Stimulated activated CD4-positive, alpha-beta T cell treated with anti-CD3 and anti-CD28 coated beads, Interleukin-15, amount 100 ng/mL, for 1 hour (primary cell): ENCODE measurements at places on chromosomes 1 and 21.

DNA sequence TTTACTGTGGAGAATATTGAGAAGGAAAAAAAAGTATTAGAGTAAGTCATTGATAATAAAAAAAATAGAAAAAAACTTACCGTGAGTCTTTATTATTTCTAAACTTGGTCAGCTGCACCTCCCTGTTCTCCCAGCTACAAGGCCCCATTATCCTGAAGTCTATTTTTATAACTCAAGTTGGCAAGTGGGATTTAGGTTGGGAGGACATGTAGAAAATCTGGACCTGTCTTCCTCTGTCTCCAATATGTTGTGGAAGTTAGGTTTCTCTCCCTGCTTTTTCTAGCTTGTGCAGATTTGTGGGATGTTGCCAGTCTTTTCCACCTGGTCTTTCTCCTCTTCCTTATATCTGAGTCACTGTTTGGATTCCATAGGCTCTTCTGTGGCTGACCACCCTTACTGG, 361.4 kb downstream of the HLX start:
- no peak for DNase-seq

DNA sequence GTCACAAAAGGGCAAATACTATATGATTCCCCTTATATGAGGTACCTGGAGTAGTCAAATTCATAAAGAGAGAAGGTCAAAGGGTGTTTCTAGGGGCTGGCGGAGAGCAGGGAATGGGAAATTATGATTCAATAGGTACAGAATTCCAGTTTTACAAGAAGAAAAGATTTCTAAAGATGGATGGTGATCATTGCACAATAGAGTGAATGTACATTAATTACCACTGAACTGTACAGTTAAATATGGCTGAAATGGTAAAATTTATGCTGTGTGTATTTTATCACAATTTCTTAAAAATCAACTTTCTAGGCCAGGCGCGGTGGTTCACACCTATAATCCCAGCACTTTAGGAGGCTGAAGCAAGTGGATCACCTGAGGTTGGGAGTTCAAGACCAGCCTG, 18.1 kb upstream of the TMEM81 start:
- DNase-seq, result no peak

DNA sequence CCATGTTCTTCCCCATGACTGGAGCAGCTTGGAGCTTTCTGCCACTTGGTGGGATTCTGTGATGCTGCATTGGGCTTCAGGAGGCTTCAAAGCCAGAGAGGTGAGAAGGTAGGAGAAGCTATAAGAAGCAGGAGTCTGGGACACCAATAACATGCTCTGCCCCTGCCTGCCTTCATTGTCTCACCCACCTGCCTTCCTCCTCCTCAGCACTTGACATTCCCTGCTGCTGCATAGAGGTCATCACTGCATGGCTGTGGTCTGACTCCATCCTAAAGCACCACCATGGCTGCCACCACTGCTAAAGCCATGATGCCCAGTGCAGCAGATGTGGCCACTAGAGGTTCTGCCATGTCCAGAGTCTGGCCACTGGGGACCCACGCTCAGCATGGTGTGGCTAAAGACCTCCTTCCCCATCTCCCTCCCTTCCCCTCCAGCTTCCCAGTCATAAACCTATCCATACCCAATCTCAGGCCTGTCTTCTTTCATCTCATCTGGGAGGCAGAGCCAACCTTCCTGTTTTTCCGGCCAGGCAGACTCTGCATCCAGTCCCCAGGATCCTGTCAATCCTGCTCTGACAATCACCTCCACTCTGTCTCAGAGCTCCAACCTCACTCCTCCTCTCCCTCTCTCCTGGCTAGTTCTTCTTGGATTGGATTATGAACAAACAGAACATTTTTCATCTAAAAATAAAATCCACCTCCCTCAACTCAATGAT, 285.1 kb upstream of the POU3F1 start:
- no peak for DNase-seq

- no peak for DNase-seq
Measured at GRCh38 chr1:76799700-76800099, 67.6 kb upstream of the ST6GALNAC5 start.

DNA sequence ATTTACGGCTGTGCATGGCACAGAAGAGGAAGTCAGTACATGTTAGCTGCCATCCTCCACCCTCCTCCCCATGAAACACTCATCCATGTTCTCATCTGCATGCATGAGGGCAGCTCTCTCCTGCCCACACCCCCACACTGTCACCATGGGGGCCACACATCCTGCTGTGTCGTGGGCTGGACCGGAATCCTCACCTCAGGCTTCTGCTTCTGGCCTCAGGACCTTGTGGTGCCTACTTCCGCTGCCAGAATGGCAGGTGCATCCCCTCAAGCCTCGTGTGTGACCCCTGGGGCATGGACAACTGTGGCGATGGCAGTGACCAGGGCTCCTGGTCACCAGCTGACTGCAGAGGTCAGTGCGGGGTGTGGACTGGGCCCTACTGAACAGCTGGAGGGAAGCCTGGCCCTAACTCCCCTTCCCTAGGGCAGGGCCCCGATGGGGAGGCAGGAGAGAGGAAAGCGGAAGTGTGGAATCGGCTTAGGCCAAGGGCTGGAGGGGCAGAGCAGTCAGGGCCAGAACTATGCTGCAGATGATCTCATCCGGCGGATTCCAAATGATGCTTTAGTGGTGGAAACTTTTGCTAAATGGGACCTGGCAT, 3.8 kb downstream of the LDLRAD2 start:
- no peak for DNase-seq

DNA sequence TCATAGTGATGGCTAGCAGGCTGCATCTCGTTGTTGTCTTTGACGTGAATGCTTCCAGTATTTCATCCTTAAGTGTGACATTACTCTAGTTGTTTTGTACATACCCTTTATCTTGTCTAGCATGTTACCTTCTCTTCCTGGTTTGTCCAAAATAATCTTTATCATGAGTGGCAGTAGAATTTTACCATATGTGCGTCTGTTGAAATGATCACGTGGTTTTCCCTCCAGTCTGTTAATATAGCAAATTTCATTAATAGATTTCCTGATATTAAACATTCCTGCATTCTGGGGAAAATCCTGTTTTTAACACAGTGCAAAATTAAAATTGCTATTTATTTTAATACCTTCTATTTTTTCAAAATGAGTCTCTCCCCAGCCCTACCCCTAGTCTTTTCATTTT, 15.6 kb downstream of the ADARB1 start:
- DNase-seq, result no peak

DNA sequence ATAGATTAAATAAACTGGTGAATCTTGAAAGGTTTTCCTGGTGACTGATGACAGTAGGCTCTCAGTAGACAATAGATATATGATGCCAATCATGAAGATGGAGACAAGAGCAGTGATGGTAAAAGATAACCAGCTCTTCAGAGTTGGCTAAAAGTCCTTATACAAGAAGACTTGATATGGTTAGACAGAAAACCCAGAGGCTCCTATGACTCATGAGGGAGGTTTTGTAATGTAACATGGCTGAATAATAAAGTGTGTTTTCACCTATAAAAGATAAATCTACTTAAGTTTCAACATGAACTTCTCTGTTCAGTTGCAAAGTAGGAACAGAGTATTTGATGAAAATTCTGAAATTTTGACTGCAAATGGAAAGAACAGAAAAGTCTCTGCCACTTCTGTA, 12.7 kb upstream of the CRNN start:
- DNase-seq, result no peak

DNA sequence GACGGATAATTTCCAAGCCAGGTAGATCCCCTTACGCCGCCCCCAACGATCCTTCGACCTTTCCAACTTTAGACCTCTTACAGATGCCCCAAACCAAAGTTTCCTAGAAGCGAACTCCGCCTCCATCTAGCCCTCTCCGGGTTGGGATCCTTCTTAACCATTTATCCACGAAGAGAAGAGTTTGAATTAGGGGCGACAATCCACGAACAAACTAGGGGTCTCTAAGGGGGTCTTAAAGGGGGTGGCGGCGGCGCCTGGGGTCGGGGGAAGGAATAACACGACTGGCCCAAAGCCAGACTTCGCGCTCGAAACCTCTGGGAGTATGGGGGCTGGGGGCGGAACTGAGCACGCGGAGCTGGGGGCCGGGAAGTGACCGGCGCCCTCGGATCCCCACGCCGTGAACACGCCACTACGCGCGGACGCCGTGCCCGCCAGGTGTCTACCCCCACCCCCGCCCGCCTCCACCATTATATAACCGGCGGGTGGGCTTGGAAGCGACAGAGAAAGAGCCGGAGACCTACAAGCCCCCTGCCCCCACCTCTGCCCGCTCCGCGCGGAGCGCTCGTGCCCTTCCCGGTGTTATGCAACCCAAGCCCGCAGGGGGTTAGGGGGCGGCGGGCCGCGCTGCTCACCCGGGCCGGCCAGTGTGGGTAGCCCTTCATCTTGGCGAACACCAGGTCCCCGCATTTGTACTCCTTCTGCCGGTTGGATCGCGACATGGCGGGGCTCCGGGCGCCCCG, 594 bp downstream of the HDGF start:
- no peak for DNase-seq

GRCh38 chr1:96845464-96845863, 123.9 kb downstream of the PTBP2 start:
- no peak for DNase-seq

DNA sequence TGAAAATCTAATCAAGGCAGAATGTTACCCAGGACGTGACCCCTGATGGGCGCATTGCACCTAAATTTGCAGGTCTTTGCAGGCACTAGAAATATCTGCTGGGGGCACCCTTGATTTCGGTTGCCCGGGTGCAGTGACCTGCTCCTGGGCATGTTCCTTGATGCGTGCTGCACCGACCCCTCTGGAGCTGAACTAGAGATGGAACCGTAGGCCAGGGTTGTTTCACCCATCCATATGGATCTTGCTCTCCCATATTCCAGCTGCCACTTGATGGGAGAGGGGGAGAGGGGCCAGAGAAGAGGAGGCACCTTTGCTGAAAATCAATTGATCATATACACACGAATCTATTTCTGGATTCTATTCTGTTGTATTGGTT, 8.4 kb upstream of the COL18A1 start:
- DNase-seq, result no peak

- no peak for DNase-seq
Measured at GRCh38 chr1:112507921-112508277, 866 bp upstream of the WNT2B start.

GRCh38 chr1:101262630-101263348, 26.0 kb downstream of the S1PR1 start:
- DNase-seq, result no peak

GRCh38 chr1:232986527-232986922, 36.1 kb downstream of the NTPCR start:
- no peak for DNase-seq
